Foreskin keratinocyte (primary cell): ENCODE measurements at places on chromosomes 11 and 22. TPM values are rescaled to one million over a fixed set of nuclear protein-coding genes. Genes with fewer than 3 reads are reported as not detected.
A peak's percentile ranks its signal among the peaks of the same experiment; 100 is the strongest.

- DNase-seq, result no peak
Measured at GRCh38 chr11:120031612-120032600, 106.0 kb downstream of the TRIM29 start.

GRCh38 chr11:105648762-105649161 lies 38.9 kb downstream of the GRIA4 start:
- DNase-seq, result no peak

- no peak for DNase-seq
Measured at GRCh38 chr22:48314073-48314472, 1513.6 kb downstream of the BRD1 start.

- DNase-seq, result no peak
Measured at GRCh38 chr11:72433455-72434036, 785 bp downstream of the CLPB start.

DNA sequence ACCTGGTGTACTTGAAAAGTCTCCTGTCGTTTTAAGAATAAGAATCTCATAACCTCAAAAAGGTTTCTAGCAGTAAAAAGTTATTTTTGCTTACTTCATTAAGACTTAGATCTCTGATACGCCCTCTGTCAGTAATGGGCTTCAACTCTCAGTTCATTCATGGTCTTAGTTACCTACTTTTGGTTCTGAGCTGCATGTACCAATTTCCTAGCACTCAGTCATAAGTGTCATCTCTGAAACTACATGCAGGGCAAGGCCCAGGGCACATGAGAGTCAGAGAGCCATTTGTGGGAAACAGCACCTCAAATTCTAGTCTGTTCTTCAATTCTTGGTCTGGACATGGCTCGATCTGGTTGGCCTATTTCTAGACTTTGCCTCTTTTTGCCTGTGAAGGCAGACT lies 838.4 kb downstream of the FAM181B start:
- DNase-seq, result no peak

DNA sequence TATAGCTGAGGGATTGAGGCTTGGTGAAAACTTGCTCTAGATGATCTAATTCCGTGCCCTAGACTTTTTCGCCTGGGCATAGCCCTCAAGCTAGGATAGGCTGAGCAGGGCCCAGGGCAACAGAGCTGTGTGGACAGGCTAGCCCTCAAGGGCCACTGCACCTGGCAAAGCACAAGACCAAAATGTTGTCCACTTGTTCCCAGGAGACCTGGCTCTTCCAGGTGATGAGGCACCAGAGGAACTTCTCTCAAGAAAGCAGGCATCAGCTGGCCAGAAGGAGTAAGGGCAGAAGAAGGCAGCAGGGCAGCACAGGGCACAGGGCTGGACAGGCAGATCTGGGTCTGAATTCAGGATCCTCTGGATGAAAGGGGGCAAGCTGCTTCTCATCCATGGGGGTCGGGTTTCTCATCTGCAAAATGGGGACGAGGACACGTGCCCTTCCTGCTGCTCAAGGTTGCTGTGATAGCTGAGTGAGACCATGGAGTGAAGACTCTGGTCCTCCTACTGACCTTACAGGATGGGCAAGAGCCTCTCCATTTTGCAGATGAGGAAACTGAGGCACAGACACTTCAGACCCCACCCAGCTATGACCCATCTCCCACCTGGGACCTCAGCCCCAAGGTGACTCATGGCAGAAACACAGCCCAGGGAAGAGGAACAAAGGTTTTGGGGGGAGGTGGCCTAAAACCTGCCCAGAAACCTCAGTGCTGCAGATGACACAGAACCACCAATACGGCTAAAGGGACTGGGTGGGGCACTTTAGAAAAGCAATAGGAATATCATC lies 42.2 kb upstream of the PRDM11 start:
- no peak for DNase-seq

DNA sequence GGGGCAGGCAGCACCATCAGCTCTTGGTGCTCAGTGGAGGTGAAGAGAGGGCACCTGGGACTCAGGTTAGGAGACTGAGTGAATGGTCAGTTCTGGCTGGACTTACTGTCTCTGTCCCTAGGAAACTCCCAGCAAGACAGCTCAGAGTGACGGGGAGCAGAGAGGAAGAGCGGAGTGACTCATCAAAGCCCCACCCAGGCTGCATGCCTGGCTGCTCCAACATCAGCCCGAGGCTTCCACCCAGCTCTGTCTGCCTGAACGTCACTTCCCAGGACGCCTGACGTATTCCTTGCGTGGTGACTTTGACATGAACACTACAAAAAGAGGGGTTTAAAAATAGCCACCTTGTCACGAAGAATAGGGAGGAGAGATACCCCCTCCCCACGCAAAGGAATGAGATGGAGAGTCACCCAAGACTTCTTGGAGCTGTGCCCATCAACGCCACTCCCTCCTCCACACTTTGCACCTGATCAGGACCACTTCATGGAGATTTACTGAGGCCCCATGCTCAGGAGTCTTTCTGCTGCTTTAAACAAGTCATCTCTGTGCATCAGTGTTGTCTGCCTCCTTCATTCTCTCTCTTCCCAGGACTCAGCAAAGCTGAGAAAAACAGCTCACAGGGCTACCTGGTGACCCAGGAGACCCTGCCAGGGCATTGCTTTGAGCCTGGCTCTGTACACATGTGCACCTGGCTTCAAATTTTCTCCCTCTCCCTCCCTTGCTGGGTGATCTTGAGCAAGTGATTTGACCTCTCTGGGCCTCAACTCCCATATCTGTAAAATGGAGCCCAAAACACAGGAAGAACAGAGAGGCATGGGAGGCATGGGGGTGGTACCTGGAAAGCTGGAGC lies 83.1 kb downstream of the MN1 start:
- DNase-seq, result peak; percentile 95

GRCh38 chr22:45997077-45997776 lies 20.3 kb upstream of the WNT7B start:
- no peak for DNase-seq

DNA sequence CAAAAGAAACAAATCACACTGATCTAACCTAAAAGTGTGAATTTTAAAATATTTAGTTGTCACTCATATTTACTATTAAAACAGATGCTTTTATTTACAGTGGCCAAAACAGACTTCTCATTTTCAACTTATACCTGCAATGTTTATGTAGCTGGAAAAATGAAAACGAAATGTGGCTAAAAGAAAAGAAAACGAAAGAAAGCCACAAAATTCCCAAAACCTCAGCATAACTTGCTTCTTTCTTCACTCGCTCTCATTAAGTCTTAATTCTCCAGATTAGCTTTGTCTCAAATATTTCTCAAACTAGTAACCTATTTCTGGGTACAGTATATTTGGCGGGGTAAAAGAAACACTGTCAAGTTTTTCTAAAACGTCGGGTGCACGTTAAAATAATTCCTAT lies 693 bp downstream of the CSTF3 start:
- no peak for DNase-seq

INS gene
- total RNA-seq, result not detected in 2 replicates

MRGPRX4 gene
- not detected in 2 replicates for total RNA-seq

JAM3 gene
- total RNA-seq, result 1.9 and 6.3 TPM in 2 replicates

CAVIN3 gene
- 121 and 173 TPM in 2 replicates for total RNA-seq
